ENCODE measurements at places on chromosomes 13 and 19.

DNA sequence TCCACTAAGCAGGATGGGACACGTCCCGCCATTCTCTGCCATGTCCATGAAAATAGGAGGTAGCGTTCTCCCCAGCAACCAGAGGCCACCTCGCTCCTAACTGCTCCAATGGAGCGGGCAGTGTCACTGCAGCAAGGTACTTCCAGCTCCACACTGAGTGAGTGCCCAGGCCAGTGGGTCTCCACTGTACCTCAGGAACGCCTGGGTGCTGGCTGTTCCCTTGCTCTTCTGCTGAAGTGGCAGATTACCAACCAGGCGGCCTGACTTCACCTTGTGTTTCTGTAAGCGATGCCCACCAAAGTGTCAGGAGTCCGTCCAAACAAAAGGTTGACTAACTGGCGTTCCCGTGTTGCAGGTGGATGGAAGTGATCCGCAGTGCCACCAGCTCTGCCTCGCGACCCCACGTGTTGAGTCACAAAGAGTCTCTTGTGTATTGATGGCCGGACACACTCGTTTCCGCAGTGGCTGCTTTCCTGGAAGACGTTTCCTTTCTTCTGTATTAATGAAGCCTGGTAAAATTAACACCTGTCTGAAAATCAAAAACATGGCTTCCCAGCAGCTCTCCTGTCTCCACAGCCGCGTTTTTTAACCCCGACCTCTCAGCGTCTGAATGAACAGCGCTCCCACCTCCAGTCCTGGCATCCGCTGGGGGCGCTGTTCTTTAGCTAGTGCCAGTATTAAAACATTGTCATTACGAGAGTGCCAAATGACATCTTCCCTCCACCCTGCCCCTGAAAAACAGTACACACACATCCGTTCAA lies 128.8 kb downstream of the STK24 start:
- no peak for DNase-seq

GRCh38 chr13:111488486-111489132 lies 168.2 kb downstream of the TEX29 start:
- no peak for DNase-seq

DNA sequence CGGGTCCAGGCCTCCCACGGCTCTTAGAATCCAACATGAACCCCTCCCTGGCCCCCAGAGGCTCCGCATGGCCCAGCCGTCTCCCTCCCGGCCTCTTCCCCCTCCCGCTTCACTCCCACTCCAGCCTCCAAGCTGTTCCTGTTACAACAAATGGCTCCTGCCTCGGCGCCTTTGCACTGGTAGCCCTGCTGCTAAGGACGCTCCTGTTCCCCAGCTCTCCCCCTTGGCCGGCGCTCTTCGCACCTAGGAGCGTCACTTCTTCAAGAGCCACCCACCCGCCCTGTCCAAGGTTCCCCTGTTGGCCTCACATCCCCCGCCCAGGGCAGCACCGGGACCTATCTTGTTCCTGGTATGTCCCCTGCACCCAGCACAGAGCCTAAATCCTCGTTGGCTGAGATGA lies 9.4 kb downstream of the CCDC124 start:
- DNase-seq = no peak

DNA sequence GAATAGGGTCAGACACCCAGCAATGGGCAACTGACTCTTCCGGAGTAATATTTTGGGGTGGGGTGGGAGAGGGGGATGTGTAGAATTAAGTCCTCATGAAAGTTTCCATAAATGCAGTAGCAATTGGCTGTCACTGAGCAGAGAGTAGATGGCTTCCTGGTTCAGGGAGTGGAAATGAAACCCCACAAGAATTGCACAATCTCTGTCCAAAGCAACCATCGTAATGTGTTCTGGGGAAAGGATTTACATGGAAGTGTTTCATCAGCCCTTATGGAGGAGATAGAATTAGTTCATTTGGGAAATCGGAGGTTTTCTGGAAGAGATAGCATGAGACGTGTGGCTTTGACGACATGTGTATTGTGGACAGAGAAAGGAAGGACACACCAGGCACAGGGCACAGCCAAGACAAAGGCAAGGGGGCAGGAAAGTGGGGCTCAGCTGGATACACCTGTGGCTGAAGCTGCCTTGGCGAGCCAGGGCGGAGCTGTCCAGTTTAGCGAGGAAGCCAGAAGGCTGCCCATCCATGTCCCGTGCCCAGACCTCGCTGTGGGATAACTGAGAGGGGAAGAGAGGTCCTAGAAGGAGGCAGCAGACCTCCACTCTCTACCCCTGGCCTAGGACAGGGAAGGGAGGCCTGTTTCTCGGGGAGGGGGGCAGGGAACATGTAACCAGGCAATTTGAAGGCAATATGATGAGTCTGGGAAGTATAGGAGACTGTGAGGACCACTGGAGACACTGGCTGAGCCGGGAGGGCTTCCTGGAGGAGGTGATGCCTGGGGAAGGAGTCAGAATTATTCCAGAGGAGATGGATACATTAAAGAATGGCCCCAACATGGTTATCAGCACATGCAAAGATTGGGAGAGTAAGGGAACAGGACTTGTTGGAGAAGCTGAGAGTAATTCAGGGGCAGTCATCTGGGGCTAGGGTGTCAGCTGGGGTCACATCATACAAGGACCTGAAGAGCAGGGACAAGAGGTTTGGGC lies 2.6 kb upstream of the CLEC4G start:
- no peak for DNase-seq

DNA sequence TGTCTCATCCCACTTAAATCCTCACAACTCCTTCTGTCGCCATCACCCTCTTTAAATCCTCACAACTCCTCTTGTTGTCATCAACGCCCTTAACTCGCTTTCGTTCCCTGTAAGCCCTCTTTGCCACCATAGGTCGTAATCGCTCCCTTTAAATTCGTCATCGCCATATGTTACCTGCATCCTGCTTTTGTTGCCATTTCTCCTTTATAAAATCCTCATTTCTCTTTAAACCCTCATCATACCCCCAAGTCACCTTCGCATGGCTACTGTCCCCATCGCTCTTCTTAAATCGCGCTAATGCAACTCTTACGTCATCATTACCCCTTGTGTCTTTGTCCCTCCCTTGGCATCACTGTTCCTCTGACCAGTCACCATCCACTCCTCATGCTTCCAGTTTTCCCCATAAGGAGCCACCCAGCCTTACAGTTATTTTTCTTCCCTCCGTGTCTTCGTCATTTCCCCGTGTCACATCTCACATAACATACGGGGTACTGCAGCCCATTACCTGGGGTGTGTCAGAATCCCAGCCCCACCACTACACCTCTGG lies 539 bp downstream of the PLD3 start:
- peak; percentile 13 for DNase-seq

GRCh38 chr13:31818236-31818635 lies 78.9 kb downstream of the RXFP2 start:
- no peak for DNase-seq

DNA sequence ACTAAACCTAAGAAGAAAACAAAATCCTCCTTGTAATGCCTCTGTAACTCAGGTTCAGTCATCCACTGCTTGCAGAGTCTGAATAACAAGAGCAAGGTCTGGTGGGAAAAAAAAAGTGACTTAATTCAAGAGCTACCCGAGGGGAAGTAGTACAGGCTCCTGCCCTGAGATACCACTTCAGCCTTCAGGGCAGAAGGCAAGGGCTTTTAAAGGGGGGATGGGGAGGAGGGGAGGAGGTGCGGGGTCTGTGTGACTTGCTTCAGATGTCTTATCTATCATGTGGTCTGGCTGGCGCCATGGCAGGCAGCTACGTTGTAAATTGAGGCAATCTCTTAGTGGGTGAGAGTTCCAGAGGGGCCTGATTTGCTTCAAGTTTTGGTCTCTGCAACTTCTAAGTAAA lies 66.7 kb downstream of the LRRC63 start:
- DNase-seq = no peak

GRCh38 chr13:39379118-39379517 lies 223.9 kb downstream of the LHFPL6 start:
- DNase-seq = no peak

- DNase-seq = no peak
Measured at GRCh38 chr19:34231439-34231838, 22.9 kb upstream of the GARRE1 start.

- no peak for DNase-seq
Measured at GRCh38 chr13:74443631-74444030, 309.4 kb upstream of the KLF12 start.

DNA sequence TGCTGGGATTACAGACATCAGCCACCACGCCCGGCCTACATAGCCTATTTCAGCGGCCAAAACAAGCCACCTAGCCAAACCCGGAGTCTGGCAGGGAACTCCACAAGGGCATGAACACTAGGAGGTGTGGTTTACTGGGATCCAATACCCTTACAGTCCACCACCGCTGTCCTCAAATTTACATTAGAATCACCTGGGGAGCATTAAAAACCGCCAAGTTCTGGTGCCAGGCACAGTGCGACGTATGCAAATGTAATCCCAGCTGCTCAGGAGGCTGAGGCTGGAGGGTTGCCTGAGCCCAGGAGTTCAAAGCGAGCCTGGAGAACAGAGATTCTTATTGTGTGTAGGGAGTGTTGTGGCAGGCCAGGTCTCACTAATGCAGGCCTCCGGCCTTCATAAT lies 4.2 kb upstream of the AP1M1 start:
- no peak for DNase-seq

GRCh38 chr13:66301006-66301405 lies 929.1 kb downstream of the PCDH9 start:
- DNase-seq = no peak

DNA sequence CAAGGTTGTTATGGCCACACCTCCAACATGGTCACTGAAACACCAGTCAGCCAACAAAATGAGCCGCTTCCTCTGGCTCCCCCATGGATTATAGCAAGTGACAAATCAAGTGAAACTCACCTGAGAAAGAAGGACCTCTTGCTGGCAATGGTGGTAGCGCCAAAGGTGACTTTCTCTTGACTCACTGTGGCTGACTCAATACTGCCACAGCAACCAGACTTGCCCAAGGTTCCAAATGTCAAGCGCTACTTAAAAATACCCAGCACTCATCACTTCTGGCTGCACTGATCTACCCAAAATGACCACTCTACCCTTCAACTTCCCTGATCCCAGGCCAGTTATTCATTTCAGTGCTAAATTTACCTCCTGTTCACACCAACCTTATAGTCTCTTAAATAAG lies 495.5 kb downstream of the FOXO1 start:
- no peak for DNase-seq

DNA sequence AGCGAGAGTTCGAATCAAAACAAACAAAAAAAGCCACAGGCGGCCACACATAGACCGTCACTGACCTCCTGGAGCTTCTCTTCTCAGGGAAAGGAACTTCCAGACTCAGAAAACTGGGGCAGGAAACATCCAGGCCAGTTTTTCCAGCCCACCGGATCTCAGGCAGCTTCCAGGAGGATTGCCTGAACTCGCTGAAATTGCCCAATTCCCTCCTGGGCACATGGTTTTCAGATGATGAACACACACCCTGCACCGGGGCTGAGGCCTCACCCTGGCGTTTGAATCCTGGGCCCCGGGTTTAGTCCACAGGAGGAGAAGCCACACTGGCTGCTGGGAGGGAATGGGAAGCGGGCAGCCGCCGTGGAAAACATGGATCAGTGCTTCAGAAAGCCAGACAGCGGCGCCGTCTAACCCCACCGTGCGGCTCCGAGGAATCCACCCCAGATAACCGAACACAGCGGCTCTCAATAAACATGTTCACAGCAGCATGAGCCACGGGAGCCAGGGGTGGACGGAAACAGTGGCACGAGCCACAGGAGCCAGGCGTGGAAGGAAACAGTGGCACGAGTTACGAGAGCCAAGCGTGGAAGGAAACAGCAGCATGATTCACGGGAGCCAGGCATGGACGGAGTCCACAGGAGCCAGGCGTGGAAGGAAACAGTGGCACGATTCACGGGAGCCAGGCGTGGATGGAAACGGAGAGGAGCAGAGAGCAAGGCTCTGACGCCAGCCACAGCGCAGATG lies 18.2 kb upstream of the PTBP1 start:
- DNase-seq = no peak

GRCh38 chr19:39843919-39844793 lies 2.0 kb downstream of the FBL start:
- DNase-seq = peak; percentile 34

- no peak for DNase-seq
Measured at GRCh38 chr13:23867027-23867491, 22.1 kb downstream of the MIPEP start.

DNA sequence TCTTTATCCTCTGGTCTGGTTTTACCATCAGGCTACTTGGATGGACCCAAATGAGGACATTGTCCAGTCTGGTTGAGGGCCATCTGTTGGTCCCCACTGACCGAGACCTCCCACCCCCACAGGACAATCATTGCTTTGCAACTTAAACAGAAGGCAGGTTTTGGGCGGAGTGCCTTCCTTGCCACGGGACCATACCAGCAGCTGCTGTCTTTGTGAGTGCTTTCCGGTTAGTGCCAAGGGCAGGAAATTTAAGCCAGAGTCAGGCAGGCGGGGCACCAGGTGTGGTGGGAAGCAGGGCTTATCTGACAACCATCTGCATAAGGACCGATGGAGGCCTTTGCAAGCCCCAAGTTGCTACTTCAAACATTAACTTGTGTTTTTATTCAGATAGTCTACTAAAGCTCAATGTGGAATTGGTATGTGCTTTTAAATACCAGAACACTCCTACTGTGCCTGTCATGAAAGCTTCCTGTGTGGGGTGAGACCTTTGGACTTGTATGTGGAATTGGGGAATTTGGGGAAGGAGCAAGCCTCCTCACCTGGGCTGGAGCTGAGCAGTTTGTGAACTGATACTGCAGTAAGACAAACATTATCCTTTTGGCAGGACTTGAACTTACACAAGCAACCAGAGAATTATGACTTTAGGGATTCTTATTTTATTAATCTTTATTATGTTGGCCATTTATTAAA lies 39.3 kb upstream of the UBE2L5 start:
- DNase-seq = no peak

GRCh38 chr19:18224525-18225354 lies 1.5 kb downstream of the PDE4C start:
- peak; percentile 96 for DNase-seq

DNA sequence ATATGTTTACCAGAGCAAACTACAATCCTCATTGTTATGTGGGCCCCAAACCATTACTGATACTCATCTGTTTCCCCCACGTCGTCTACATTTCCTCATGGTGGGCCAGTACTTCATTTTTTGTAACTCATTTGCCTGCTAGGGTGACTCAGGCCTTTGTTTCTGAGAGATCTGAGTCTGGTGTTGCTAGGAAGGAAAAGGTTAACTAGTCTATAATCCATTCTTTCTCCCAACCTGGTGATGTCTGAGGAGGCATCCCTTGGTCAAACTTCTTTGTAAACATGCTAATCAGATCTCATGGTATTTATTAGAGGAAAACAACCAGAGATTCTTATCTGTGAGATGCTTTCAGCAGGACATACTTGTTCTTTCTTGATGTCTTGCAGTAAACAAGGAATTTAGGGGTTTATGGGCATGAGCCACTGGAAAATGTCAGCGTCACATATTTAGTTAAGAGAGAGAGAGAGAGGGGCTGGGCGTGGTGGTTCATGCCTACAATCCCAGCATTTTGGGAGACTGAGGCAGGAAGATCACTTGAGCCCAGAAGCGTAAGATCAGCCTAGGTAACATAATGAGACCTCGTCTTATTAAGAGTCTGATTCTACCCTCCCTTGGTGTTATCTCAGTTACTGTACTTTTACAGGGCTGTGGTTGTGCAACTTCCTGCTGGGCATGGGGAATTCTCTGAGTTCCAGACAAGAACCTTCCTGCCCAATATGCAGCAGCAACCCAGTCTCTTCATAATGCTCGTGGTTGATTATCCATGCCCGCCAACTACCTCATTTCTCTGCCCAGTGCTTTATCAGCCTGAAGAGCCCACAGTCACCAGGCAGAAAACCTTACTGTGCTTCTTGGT lies 9.7 kb upstream of the DPRX start:
- no peak for DNase-seq

All from NCI-H1930 (cell line).